Activated CD4-positive, alpha-beta T cell treated with anti-CD3 and anti-CD28 coated beads for 36 hours (primary cell): ENCODE measurements at places on chromosomes 7 and 10. TPM values are rescaled to one million over a fixed set of nuclear protein-coding genes. Genes with fewer than 3 reads are reported as not detected.

The MCM10 gene
- total RNA-seq = 86.2 TPM

The LRIT1 gene
- total RNA-seq = not detected

- no peak for DNase-seq
These were observed 29.4 kb downstream of the WIPF3 start for GRCh38 chr7:29835718-29836117.

GRCh38 chr7:100681491-100682227, 8.1 kb downstream of the GNB2 start:
- no peak for DNase-seq

DNA sequence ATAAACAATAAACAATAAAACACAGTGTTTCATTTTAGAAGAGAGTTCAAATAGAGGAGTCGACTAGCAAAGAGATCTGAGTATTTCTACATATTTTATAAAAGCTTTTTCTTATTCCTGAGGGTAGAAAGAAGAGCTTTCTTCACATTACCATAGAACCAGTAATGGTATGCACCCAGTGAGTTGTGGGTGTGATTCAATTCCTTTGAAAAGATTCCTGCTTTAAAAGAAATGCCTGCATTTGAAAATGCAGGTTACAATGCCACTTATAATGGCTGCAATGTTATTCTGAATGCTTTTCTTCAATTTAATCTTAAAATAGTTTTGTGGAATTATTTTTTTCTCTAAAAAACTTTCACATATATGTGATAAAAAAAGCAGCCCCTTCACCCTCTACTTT, 178.1 kb downstream of the CDC14C start:
- DNase-seq = no peak

The SPDYE16 gene
- not detected for total RNA-seq

GRCh38 chr10:114683593-114683992, 25.5 kb upstream of the ABLIM1 start:
- no peak for DNase-seq

- DNase-seq = no peak
These were observed 161.1 kb downstream of the RPS24 start for GRCh38 chr10:78194539-78195402.

The NOC3L gene
- 53.7 TPM for total RNA-seq

GRCh38 chr7:55508221-55509011, 63.9 kb downstream of the VOPP1 start:
- DNase-seq = peak; percentile 59

The UNCX gene
- not detected for total RNA-seq

The SEMA3D gene
- total RNA-seq = not detected
